ENCODE measurements at places on chromosomes 4 and X. TPM values are rescaled to one million over a fixed set of nuclear protein-coding genes. Genes with fewer than 3 reads are reported as not detected.

Gene APBB2
- 72.7 TPM for total RNA-seq

Gene CSAG2
- not detected for total RNA-seq

Gene SRPX
- 3.7 TPM for total RNA-seq

Gene DLG3
- 54.3 TPM for total RNA-seq

Gene HSFX2
- not detected for total RNA-seq

Gene TMEM165
- total RNA-seq = 62.7 TPM

Gene IDH3G
- total RNA-seq = 50.2 TPM

Gene TMEM47
- 45.4 TPM for total RNA-seq

Gene PASD1
- total RNA-seq = not detected

Gene GC
- not detected for total RNA-seq

Gene PAGE1
- not detected for total RNA-seq

GRCh38 chr4:73800206-73800605 lies 36.3 kb upstream of the CXCL6 start:
- DNase-seq = no peak

GRCh38 chrX:18899796-18900380 lies 84.0 kb downstream of the PHKA2 start:
- DNase-seq = no peak

DNA sequence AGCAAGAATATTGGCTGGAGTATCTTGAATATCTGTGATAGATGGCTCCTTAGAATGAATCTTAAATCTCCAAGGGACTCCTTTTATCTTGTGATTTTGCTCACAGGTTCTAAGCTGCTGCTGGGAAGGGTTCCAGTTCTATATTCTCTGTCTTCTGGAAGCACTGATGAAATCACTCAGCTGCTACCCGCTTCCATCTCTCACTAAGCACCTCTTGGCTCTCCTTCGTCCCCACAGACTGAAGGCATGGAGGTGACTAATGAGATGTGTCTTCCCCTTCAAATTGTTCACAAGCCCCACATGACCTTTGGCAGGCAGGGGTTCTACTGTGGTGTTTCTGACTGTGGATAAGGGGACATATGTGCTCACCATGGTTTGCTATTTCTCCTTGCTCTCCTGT lies 75.9 kb downstream of the C4orf51 start:
- no peak for DNase-seq

GRCh38 chrX:63506320-63506719 lies 155.2 kb upstream of the SPIN4 start:
- DNase-seq = no peak

DNA sequence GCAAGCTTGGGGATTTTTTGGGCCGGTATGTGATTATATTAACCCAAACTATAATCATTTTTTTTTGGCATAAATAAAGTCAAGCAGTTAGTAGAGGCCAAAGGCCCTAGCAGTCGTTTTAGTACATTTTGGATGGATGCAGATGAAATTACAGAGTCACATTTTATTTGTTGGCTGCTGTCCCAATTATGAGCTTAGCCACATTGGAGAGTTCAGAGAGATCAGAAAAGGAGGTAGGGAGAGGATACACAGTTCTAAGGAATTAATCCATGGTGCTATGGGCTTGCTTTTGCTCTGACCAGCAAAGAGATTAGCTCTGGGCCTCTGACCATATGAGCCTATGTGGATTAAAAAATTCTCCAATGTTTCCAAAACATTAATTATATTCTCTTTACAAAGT lies 395.1 kb downstream of the RAPGEF2 start:
- no peak for DNase-seq

DNA sequence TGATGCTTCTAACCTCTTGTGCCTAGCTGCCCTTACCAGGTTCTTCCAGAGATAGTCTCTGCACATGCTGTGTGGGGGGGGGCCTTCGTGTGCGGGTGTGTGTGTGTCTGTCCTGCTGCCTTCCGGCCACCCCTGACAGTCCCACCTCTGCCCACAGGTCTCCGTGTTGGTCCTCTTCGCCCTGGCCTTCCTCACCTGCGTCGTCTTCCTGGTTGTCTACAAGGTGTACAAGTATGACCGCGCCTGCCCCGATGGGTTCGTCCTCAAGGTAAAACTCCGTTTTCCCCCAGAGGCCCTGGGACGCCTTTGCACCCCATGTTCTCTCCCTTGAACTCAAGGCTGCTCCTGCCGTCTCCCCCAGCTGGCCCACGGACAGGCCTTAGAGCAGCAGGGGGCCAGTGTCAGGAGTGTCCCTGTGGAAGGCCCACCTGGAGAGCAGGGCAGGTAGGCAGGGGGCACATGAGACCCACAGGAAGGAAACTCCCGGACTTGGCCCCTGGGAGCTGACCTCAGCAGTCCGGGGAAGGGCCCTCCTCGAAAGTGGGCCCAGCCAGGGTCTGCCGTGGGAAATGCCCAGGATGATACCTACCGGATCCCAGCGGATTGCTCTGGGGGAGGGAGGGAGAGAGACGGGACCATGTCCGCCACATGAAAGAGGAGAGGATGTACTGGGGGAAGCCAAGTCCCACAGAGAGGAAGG lies 22.7 kb downstream of the NSG1 start:
- no peak for DNase-seq

DNA sequence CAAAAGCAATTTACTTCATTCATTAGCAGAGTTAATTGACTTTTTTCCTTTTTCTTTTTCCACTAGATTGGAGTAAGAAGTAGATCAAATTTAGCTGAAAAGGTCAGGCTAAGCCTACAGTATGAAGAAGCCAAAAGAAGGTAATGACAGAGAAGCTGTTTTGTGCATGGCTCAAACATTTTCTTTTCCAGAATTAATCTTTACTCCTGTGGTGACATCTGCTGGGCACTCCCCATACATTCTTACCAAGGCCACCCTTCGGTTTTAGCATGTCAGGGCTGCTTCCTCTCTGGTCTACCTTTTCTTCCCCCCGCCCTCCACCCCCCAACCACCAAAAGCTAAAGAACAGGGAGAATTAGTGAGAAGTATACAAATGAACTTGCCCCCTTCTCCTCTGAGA lies 70.2 kb downstream of the CLDN22 start:
- DNase-seq = no peak

DNA sequence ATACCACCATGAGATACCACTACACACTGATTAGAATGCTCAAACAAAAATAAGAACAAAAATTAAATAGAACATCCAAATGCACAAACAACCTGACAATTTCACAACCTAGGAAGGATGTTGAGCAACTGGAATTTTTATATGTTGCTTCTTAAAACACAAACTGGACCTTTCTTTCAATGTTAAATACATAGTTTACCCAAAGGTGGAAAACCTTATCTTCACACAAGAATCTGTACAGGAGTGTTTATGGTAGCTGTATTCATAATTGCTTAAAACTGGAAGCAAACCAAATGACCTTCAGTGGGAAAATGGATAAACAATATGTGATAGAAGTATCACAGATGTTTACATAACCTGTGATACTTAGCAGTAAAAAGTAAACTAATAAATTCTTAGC lies 573.8 kb downstream of the MAGEB5 start:
- no peak for DNase-seq

DNA sequence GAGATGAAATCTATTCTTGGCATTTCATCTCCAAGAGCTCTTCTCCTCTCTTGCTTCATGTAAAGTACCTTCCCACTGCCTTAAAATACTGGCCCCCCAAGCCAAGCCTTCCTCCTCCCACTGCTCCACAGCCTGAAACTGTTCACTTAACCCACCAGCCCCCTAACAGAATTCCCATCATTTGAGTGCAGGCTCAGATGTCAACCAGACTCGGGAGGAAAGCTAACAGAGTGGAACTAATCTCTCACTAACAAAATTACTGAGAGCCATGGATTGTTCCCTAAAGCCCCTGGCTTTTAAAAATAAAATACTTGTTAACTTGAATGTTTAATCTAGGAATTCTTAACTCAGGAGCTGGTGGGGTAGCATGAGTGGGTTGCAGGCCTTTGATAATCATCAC lies 7.1 kb upstream of the DCUN1D4 start:
- no peak for DNase-seq

DNA sequence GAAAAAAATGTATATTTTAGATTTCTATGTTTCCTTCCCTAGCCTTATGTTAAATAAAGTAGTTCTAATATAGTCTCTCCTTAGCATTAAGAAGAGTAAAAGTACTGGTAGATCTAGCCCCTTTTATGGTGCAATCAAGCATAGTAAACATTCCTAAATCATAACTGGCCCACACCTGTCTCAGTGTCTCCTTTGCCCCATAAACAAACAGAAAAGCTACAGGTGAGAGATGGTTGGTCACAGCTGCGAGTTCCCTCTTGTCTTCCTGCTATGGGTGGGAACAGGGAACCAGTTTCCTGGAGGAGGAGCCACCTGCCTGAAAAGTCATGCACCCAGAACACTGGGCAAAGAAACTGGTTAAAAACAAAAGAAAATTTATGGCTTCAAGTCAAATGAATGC lies 16.6 kb downstream of the SOWAHB start:
- no peak for DNase-seq

DNA sequence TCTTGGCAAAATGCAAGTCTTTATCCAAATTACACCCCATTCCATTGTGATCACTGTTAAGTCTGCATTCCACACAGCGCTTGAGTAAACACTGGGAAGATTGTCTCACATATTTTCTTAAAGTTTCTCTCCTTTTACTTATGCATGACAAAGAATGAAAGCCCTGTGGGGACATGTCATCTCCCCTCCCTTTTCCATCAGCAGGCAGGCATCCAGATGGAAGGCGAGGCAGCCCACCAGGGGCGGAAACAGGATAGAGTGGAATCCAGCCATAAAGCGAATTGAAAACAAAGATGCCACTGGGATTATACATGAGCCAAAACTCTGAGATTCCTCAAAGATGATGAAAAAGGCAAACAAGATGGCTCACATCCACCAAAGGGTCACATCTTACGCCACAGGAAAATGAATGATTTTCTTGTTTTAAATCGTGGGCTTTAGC lies 78.2 kb downstream of the AFAP1 start:
- no peak for DNase-seq

DNA sequence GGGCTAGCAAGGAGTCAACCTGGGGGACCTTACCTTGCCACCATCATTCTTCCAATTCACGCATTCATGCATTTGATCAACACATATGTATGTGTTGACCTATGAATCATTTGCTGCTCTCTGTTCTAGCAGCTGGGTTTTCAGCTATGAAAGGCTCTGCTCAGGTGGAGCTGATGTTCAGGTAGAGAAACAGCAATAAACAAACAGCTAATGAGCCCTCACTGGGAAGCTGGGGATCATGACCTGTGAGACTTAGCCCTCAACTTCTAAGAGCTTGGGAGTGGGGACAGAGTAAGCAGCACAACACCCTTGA lies 1.6 kb upstream of the OTOP1 start:
- no peak for DNase-seq

GRCh38 chr4:116066711-116067245 lies 953.4 kb upstream of the NDST4 start:
- DNase-seq = no peak

GRCh38 chrX:69618803-69619202 lies 2.9 kb downstream of the EDA start:
- DNase-seq = no peak

- no peak for DNase-seq
These were observed 207.3 kb downstream of the FBXW7 start for GRCh38 chr4:152328582-152328981.

DNA sequence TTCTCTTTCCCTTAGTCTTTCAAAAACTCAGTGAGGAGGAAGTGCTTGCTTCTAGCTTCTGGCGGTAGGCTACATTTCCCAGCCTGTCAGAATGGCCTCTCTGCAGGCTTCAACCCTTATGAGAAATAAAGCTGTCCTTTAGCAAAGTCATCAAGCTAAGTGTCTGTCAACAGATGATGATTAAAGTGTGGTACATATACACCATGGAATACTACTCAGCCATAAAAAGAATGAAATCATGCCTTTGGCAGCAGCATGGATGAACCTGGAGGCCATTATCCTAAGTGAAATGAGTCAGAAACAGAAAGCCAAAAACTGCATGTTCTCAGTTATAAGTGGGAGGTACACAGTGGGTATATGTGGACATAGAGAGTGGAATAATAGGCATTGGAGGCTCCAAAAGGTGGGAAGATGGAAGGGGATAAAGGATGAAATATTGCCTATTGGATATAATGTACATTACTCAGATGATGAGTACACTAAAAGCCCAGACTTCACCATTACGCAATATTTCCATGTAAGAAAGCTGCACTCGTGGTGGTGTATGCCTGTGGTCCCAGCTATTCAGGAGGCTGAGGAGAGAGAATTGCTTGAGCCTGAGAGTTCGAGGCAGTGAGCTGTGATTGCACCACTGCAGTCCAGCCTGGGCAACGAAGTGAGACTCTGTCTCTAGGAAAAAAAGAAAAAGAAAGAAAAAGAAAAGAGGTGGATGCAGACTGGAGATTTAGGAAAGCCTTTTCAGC lies 7.9 kb downstream of the TRIM2 start:
- DNase-seq = no peak

DNA sequence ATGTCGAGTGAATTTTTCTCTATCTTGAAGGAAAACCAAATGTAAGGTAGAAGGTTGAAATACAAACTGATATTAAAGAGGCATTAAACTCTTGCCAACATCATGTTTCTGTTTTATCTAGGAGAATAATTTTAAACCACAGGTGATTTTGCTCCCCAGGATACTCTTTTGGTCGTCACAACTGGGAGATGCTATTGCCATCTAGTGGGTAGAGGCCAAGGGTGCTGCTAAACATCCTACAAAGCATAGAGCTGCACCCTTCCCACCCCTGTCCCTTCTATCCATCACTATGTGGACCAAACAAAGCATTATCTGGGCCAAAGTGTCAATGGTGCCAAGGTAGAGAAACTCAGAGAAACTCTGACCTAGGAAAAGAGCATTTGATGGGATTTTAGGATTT lies 154.6 kb upstream of the MAGEB2 start:
- no peak for DNase-seq

DNA sequence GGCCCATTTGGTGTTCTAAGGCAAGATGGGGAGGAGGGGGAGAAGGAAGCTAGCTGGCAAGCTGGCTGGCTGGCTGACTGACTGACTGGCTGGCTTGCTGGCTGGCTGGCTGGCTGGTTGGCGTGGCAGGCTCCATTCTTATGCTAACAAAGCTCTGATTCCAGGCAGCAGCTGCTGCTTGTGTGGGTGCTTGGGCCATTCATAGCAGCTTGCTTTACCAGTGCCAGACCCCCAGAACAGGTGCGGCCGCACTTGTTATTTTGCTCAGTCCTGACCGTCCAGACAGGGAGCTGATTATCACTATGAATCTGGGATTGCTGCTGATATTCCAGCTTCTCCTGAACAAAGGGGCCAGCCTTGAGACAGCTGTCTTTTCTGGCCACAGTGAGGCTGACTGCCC lies 131.2 kb upstream of the PAK3 start:
- peak; percentile 26 for DNase-seq

DNA sequence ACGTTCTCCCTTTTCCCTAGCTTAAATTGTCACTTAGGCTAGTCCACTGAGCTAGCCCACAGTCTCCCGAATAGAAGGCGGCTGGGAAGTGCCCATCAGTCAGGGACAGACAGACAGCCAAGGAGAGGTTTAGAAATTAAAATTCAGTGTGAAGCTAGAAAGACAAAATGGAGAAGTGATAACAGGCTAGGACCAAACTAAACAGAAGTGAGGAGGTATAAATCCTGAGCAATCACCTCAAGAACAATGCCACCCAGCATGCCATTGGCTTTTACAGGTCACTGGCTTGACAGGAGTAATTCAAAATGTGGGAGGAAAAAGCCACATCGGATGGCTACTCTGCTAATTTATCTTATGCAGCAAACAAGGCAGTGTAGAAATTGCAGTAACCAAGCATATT lies 138.9 kb downstream of the MAPK10 start:
- no peak for DNase-seq
